ENCODE measurements at places on chromosomes 2 and 18.

DNA sequence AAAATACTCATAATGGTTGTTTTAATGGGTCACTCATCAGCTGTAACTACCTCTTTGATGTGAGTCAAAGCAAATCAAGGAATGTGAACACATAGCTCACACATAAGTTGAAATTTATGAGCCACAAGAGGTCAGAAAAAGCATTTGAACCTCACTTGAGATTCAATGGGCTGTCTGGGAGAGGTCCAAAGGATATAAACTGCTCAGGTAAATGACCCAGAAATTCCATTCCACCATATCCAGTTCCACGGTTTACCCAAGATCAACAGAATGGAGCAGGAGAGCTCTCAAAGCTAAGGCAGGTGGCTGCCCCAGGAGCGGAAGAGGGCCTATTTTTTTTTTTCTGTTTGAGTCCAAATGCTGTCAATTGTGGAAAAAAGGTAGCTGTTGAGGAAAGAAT is 464.1 kb downstream of the TNS1 start:
- no peak for DNase-seq

- no peak for DNase-seq
Measured at GRCh38 chr2:62660087-62660486, 45.4 kb upstream of the EHBP1 start.

- no peak for DNase-seq
Measured at GRCh38 chr2:137302957-137303356, 537.6 kb downstream of the THSD7B start.

GRCh38 chr2:128867936-128868636 is 549.4 kb upstream of the HS6ST1 start:
- no peak for DNase-seq

GRCh38 chr2:10368491-10369231 is 66.0 kb downstream of the HPCAL1 start:
- DNase-seq = no peak

- DNase-seq = no peak
Measured at GRCh38 chr2:19643117-19643518, 258.7 kb downstream of the TTC32 start.

GRCh38 chr2:21552981-21553380 is 429.2 kb downstream of the TDRD15 start:
- DNase-seq = no peak

DNA sequence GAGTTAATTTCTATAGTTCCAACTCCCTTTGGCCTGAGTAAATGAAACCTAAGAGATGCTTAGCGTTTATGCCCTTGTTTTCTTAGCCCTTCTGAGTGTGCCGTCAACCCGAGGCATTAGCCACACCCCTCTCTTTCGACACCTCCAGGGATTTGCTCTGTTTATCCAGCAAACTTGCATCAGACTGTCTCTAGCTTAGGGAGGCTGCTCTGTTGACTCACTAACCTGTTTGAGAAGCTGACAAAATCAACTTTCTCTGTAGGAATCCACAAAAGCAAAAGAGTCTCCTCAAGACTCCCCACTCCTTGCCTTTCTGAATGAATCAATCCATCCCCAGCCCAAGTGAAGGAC is 317.6 kb downstream of the TNS1 start:
- DNase-seq = no peak

DNA sequence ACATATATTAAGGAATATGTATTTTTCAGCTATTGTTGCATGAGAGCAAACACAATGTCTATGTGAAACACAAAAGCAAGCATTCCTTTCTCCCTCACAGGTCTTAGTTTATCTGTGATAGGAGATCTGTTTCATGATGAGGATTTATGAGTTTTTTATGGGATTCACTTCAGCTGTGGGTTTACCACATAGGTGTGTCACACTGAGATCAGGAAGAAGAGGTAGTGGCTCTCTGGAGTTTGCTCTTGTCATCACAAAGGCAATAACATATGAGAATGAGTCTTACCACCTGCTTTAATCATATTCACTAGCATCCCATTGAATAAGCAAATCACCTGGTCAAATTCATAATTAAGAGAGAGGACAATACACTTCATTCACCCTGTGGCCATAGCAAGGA is 960.3 kb upstream of the SLC39A10 start:
- DNase-seq = no peak

DNA sequence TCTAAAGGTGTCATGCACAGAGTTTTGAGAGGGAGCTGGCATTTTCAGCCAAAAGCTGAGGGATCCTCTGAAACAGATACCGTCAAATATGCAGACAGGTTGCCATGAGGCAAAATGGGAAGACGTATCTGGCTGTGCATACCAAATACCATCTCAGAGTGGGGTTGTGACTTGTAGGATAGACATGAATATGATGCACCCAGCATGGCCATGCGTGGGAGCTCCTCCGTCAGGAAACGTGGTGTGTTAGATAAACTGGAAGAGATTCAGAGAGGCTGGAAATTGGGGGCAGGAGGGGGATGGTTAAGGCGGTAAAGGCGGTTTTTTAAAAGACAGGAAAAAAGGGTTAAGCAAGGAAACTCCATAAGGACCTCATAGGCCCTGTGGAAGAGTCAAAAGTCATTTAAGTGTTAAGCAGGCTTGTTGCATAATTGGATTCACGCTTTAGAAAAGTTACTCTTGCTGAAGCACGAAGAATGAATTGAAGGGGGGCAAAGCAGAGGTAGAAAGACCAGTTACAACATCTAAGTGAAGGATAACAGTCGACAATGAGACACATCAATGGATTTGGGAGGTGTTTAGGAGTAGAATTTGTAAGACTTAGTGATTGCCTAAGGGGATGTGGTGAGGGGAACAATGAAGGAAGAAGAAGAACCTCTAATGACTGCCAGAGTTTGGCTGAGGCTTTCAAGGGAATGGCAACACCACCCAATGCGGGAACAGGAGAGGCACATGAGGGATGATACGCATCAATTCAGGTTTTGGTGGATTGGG is 139.6 kb upstream of the CTAGE1 start:
- no peak for DNase-seq

- DNase-seq = no peak
Measured at GRCh38 chr2:143223556-143223955, 94.3 kb downstream of the ARHGAP15 start.
